Right hindlimb (tissue), 1 donor: ENCODE measurements at places on chromosomes 11 and 22.

DNA sequence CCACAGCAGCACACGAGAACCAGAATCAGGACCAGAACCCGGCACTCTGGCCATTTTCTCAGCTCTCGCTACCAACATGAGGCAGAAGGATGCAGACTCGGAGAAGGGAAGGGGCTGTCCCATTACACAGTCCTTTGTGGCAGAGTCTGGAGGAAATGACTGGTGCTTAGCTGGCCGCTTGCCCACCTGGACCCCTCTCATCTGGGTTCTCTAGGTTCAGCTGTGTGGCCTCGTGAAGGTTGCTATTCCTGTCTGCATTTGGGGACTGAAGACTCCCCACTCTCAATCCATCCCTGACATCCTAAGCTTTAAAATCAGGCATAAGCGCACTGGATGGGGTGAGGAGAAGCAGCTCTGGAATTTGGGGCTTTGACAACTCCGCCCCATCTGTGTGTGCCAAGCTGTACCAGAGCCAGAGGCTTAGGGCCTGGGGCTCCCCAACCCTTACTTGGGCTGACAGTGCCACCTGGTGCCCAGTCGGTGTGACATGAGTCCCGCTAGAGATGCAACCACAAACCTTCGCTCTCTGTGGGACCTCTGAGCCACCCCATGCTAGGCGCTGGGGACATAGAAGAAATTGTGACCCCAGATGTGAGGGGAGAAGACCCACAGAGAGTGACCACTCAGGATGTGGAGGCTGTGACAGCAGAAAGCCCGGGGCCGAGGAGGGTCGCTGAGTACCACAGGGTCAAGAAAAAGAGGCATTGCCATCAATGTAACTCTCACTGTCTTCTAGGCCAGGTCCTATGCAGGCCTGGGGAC lies 35.8 kb upstream of the FCHSD2 start:
- peak; percentile 91 for DNase-seq

DNA sequence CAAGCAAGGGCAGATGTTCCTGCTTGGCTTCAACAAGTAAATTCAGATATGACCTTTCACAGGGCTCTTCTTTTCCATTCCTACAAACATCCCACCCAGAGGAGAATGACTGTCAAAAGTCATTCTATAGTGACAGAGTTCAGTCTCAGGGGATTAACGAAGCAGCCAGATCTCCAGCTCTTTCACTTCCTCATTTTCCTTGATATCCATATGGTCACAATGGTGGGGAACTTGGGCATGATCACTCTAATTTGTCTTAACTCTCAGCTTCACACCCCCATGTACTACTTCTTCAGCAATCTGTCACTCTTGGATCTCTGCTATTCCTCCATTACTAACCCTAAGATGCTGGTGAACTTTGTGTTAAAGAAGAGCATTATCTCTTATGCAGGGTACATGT lies 15.0 kb upstream of the OR8B8 start:
- no peak for DNase-seq

DNA sequence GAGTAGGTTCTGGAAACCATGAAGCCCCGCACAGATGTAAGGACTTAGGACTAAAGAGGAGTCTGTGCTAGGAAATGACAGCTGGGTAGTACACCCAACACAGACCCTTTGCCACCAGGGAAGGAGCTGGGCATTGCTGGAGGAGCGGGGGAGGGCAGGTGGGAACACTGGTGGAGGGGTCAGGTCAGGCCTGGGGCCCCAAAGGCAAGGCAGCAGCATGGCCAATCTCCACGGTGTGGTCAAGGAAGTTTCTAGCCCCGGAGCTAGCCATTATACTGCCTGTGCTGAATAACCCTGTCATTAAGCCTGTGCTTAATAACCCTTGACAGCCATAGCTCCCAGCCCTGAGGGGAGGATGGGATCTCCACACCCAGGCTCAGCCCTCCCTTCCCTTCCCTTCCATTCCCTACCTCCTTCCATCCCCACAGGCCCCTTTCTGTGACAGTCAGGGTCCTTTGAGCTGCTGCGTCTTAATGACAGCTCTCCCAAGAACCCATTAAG lies 2.1 kb downstream of the TMPRSS4 start:
- DNase-seq = no peak

GRCh38 chr11:124193221-124194010 lies 10.3 kb downstream of the OR10D3 start:
- no peak for DNase-seq

GRCh38 chr11:1949302-1949701 lies 2.2 kb downstream of the MRPL23 start:
- no peak for DNase-seq

GRCh38 chr11:75324189-75324588 lies 27.3 kb downstream of the ARRB1 start:
- DNase-seq = no peak

DNA sequence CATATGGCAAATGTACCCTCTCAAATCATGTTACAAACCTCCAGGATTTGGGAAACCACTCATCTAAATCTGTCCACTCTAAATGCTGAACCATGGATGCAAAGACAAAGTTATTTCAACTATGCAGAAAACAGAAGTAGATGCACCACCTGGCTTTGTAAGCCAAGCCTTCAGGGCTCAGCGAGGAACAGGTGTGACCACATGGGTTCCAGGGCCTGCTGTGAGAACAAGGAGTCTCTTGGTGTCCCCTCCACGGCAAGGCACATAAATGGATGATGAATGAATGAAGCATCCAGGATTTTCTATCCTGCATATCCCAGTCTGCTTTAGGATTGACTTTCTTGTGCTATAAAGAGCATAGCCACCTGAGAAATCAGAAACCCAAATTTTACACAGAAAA lies 284.5 kb downstream of the LARGE1 start:
- DNase-seq = no peak

GRCh38 chr11:74746868-74747267 lies 1.8 kb upstream of the RNF169 start:
- no peak for DNase-seq

DNA sequence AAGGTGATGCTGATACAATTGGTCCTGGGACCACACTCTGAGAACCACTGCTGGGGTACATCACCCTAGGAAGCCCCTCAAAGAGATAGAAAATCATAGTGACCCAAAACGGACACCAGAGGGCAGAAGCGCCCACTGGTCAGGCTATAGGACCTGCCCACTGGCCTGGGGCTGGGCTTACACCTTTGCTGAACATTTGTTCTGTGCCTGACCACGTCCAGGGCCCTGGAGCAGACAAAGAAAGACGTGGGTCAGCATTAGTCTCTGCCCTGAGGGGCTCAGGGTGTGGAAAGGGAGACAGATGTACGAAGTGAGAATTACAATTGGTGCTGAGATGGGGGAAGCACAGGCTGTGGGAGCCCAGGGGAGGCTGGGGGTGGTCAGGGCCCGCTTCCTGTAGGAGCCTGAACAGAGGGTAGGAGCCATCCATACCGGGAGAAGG lies 14.4 kb upstream of the SERPINH1 start:
- peak; percentile 87 for DNase-seq

GRCh38 chr11:70879601-70880285 lies 372.6 kb downstream of the SHANK2 start:
- DNase-seq = no peak

- DNase-seq = no peak
Observed at GRCh38 chr11:123742031-123742723, 717 bp upstream of the ZNF202 start.

DNA sequence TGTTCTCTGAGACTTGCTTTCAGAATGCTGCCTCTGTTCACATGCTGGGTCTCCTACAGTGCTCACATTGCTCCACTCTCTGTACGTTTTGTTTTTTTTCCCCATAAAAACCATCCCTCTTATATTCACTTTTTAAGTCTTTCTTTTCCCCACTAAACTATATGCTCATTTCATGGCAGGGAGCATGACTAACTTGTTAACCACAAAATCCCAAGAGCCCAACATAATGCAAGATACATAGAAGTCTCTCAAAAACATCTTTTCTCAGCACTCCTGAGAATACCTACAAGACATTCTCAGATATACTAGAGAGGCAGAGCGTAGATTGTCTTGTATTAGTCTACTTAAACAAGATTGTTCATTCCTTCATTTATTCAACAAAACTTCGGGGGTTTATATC lies 73.3 kb downstream of the FAM76B start:
- DNase-seq = no peak

GRCh38 chr11:44954051-44954906 lies 3.6 kb upstream of the TP53I11 start:
- DNase-seq = peak; percentile 16

DNA sequence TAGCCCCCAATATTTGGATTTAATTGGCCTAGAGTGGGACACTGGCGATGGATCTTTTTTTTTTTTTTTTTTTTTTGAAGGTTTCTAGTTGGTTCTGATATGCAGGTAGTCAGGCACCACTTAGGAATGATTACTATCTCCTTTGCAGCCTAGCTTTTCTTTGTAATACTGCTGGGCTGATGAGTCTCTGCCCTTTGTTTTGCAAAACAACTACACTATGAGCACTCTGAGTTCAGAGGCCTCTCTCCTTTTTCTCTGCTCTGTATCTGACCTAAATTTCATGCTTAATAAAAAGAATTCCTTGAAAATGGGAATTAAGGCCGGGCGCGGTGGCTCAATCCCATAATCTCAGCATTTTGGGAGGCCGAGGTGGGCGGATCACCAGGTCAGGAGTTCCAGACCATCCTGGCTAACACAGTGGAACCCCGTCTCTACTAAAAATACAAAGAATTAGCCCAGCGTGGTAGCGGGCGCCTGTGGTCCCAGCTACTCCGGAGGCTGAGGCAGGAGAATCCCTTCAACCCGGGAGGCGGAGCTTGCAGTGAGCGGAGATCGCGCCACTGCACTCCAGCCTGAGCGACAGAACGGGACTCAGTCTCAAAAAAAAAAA lies 1312.3 kb downstream of the FAM181B start:
- no peak for DNase-seq

DNA sequence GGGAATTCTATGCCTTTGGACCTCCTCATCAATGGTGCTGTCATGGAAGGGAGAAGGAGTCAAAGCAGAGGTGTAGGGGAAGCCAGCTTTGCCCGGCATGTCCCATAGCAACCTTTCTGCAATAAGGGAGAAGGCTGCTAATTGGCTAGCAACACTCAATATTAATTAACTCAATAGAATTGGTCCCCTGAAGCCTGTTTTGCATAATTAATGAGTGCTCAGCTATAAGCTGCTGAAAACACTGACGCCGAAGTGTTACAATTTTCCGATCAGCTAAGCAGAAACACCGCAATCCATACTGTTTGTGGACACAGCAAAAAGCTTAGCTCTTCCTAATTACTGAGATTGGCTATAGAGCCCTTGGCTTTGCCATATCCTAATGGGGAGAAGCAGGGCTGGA lies 245.0 kb downstream of the CSNK2A3 start:
- no peak for DNase-seq

GRCh38 chr11:727281-727701 lies 20.0 kb upstream of the TALDO1 start:
- DNase-seq = peak; percentile 25

- DNase-seq = no peak
Observed at GRCh38 chr22:25490896-25491295, 73.6 kb upstream of the GRK3 start.
